ENCODE measurements at places on chromosomes 16 and 17. TPM values are rescaled to one million over a fixed set of nuclear protein-coding genes. Genes with fewer than 3 reads are reported as not detected.
A peak's percentile ranks its signal among the peaks of the same experiment; 100 is the strongest.

SLC39A11 gene
- 18.6 TPM for total RNA-seq

DNA sequence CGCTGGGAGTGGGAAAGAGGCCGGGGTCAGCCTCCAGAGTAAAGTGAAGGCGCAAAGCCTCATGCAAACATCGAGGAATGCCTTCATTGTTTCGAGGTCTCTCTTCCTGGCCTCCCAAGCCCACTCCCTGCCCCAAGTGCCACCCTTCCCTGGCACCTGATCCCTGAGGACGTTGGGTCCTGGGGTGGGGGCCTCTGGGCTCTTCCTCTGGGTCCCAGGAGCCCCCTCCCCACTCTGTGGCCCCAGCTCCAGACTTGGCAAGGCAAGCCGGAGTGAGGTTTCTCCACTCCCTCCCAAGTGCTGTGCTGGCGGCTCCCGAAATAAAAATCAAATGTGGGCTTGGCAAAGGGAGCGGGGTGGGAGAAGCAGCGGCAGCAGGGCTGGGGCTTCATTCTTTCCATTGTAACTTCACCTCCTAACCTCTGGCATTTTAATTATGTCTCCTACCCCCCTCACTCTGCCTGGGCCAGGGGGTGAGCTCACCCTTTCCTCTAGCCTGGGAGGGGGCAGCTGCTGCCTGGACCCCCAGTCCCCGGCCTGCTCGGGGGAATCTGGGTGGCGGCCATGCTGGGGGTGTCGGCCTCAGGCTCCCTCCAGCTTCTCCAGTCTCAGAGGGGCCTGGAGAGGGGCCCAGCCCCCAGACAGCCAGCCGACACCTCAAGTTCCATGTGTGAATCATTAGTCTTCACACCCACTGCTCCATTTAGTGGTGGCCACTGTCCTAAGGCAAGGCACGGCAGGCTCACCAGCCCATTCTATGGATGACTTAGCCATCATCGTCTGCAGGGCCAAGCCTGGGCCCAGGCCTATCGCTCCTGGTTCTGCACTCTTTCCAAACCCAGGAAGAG is 14.6 kb upstream of the TMEM92 start:
- H3K36me3 ChIP-seq, result no peaks in the 10 kb centered on the region
- no peak for DNase-seq
- H3K4me1 ChIP-seq, result no peaks in the 10 kb centered on the region
- no peak overlapping the region for H3K4me3 ChIP-seq

LCAT gene
- total RNA-seq, result 17.6 TPM

DNA sequence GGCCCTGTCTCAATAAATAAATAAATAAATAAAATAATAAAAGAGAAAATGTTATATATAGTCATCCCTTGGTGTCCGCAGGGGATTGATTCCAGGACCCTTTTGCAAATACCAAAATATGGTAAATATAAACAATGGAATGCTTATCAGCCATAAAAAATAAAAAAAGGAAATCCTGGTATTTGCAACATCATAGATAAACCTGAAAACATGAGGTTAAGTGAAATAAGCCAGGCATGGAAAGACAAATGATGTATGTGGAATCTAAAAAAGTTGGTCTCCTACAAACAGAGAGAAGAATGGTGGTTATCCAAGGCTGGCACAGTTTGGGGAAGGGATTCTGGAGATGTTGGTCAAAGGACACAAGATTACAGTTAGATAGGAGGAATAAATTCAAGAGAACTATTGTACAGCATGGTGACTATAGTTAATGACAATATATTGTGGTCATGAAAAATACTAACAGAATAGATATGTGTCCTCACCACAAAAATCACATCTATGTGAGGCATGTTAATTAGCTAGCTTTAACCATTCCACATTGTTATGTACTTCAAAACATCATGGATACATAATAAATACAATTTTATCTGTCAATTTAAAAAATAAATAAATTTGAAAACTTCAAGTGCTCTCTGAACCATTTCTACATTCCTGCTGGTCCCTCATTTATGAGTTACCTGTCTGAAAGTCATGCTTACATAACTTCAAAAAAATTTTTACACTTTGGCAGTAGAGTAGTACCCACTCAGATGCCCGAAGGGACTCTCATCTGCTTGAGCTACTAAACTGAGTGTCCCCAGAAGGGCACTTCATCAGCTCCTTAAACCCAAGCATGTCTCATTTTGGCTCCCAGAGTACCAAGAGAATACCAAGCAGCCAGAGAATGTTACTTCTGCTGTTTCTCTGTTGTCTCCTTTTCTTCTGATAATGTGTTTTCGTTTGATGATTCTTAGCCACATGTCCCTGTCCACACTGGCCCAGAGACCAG is 26.6 kb downstream of the N4BP1 start:
- no peaks in the 10 kb centered on the region for H3K4me1 ChIP-seq
- no peaks in the 10 kb centered on the region for H3K27me3 ChIP-seq
- no peak for DNase-seq
- no peak overlapping the region for H3K4me3 ChIP-seq

DNA sequence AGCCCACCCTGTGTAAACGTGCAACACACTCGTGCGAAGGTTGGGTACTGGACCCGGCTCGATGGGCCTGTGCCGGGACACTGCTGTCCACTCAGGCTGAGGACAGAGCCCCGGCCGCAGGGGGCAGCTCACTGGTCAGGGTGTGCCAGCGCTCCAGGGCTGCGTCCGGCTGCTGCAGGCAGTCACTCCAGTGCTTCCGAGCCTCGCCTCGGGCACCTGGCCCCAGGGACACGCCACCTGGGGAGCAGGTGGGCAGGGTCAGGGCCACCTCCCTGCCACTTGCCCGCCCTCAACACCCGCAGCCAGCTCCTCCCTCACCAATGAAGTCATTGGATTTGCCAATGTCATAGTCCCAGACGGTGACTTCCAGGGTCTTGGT is 4.7 kb downstream of the DOC2A start:
- H3K4me1 ChIP-seq, result peaks cover 10% of the 10 kb centered on the region
- no peak overlapping the region for H3K27ac ChIP-seq
- H3K36me3 ChIP-seq, result peaks cover 11% of the 10 kb centered on the region
- no peaks in the 10 kb centered on the region for H3K27me3 ChIP-seq

DNA sequence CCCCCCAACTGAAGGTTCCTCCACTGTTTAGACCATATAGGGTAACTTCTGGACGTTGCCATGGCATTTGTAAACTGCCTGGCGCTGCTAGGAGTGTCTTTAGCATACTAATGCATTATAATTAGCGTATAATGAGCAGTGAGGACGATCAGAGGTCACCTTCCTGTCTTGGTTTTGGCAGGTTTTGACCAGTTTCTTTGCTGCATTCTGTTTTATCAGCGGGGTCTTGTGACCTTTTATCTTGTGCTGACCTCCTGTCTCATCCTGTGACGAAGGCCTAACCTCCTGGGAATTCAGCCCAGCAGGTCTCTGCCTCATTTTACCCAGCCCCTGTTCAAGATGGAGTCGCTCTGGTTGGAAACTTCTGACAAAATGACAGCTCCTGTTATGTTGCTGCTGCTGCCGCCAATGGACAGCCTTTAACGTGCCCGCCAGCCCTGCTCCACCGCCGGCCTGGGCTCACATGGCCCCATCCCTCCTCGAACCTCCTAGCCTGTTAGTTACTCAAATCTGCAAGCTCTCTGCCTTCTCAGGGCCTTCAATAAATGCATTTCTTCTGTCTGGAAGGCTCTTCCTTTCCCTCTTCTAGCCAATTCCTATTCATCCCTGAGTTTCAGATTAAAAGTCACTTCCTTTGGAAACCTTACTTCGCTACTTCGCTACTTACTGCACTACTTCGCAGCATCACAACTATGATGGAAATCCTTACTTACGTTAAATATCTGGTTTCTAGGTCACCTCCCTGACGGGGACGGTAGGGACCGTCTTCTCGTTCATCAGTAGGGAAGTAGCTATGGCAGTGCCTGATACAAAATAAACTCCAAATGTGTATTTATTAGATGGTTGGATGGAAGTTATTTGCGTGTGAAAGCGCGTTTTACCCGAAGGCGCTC is 640 bp upstream of the NAGLU start:
- no peaks in the 10 kb centered on the region for H3K36me3 ChIP-seq
- no peaks in the 10 kb centered on the region for H3K4me1 ChIP-seq
- H3K27me3 ChIP-seq, result no peaks in the 10 kb centered on the region
- peak overlapping the region; percentile 23 for H3K27ac ChIP-seq
- no peak for DNase-seq

SLFN13 gene
- 34.0 TPM for total RNA-seq

GRCh38 chr17:65441053-65441605 is 120.3 kb downstream of the AXIN2 start:
- H3K4me3 ChIP-seq, result no peak overlapping the region
- H3K4me1 ChIP-seq, result no peaks in the 10 kb centered on the region
- H3K36me3 ChIP-seq, result no peaks in the 10 kb centered on the region
- no peaks in the 10 kb centered on the region for H3K27me3 ChIP-seq
- no peak for DNase-seq
- H3K27ac ChIP-seq, result no peak overlapping the region

DNA sequence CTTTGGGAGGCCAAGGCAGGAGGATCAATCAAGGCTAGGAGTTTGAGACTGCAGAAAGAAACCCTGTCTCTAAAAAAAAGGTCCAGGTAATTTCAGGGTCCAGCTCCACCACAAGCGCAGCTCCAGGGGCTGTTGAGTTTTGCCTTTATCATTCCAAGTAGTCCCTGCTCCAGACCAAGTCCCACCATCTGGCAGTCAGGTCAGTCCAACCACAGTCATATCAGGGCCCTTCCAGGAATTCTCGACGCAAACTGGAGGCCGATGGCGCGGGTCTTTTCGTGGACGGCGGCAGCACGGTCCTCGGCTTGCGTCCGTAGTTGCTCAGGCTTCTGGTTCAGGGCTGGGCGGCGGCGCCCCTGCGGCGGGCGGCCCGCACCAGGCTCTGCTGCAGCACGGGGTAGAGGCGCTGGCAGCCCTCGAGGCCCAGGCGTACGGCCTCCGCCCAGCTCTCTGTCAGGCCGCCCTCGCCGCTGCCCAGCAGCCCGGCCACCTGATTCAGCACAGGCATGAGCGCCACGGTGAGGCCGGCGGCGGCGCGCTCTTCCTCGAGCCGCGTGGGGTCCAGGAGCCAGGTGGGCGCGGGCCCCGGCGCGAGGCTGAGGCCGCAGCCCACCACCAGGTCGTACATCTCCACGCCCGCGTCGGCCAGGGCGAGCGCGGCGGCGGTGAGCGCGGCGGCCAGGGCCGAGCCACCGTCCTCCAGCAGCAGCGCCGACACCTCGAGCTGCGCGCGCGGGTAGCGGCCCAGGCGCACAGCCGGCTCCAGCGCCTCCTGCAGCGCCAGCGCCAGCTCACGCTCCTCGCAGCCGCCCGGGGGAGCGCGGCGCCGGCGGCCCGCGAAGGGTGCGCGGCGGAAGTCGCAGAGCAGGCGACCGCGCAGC is 752 bp downstream of the EXOSC6 start:
- H3K4me1 ChIP-seq, result peaks cover 8% of the 10 kb centered on the region
- DNase-seq, result peak; percentile 70
- H3K27me3 ChIP-seq, result no peaks in the 10 kb centered on the region

ACSM2A gene
- not detected for total RNA-seq

PDIA2 gene
- 0.46 TPM for total RNA-seq

DNA sequence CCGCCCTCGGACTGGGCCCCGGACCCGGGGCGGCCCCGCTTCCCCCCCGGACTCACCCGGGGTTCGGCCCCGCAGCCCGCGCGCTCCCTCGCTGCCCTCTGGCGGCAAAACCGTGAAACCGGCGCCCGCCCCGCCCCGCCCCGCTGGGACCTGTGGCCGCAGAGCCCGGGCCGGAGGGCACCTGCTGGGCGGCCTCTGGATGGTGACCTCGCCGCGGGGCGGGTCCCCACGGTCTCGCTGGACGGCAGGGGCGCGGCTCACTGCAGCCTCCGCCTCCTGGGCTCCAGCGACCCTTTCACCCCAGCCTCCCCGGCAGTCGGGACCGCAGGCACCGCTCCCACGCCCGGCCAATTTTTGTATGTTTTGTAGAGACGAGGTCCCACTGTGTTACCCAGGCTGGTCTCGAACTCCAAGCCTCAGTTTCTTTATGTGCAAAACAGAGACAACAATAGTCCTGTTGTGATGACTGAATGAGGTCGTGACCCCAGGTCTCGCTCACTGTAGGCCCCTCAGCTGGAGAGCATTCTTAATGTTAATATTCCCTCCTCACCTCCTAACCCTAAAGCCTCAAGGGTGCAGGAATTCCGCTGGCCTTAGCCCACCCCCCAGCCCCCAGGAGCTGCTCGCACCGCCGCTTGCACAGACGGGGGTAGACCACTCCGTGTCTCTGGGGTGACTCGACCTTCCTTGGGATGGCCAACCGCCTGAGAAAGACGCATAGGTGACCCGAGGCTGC is 33.7 kb upstream of the RPH3AL start:
- H3K27me3 ChIP-seq, result no peaks in the 10 kb centered on the region
- peaks cover 3% of the 10 kb centered on the region for H3K4me1 ChIP-seq
- no peak overlapping the region for H3K27ac ChIP-seq
- no peaks in the 10 kb centered on the region for H3K36me3 ChIP-seq
- peak; percentile 50 for DNase-seq
- H3K4me3 ChIP-seq, result peak overlapping the region; percentile 42

SALL1 gene
- total RNA-seq, result 24.8 TPM

AANAT gene
- not detected for total RNA-seq

CLEC18B gene
- 37.7 TPM for total RNA-seq

RAMP2 gene
- 3.8 TPM for total RNA-seq

- no peaks in the 10 kb centered on the region for H3K36me3 ChIP-seq
- no peaks in the 10 kb centered on the region for H3K4me1 ChIP-seq
- DNase-seq, result no peak
- H3K4me3 ChIP-seq, result no peak overlapping the region
- no peaks in the 10 kb centered on the region for H3K27me3 ChIP-seq
- no peak overlapping the region for H3K27ac ChIP-seq
Observed at GRCh38 chr16:46427340-46428107, 193.7 kb downstream of the SHCBP1 start.

GRCh38 chr16:11200592-11200991 is 55.4 kb downstream of the SOCS1 start:
- DNase-seq, result no peak
- H3K27me3 ChIP-seq, result no peaks in the 10 kb centered on the region
- peaks cover 9% of the 10 kb centered on the region for H3K4me1 ChIP-seq
- H3K4me3 ChIP-seq, result no peak overlapping the region

NEUROD2 gene
- not detected for total RNA-seq

GRCh38 chr17:13176436-13176835 is 158.6 kb upstream of the ELAC2 start:
- no peaks in the 10 kb centered on the region for H3K4me1 ChIP-seq
- H3K36me3 ChIP-seq, result no peaks in the 10 kb centered on the region
- H3K27me3 ChIP-seq, result no peaks in the 10 kb centered on the region
- no peak overlapping the region for H3K4me3 ChIP-seq
- no peak overlapping the region for H3K27ac ChIP-seq

PRAC2 gene
- total RNA-seq, result 25.5 TPM

GRCh38 chr17:82246365-82247181 is 17.7 kb downstream of the SLC16A3 start:
- peak; percentile 96 for DNase-seq
- peaks cover 93% of the 10 kb centered on the region for H3K36me3 ChIP-seq
- peaks cover 73% of the 10 kb centered on the region for H3K4me1 ChIP-seq
- no peak overlapping the region for H3K4me3 ChIP-seq
- no peaks in the 10 kb centered on the region for H3K27me3 ChIP-seq
- peak overlapping the region; percentile 73 for H3K27ac ChIP-seq

Data from A673 (cell line).